Cardiac muscle cell (in vitro differentiated cells and primary cell): ENCODE measurements at places on chromosomes 16 and 17.

- H3K4me3 ChIP-seq = no peak overlapping the region
- no peaks in the 10 kb centered on the region for H3K36me3 ChIP-seq
Measured at GRCh38 chr17:36506249-36506826, 19.9 kb downstream of the ZNHIT3 start.

GRCh38 chr16:85798283-85798776 lies 1.0 kb downstream of the EMC8 start:
- no peak for DNase-seq
- H3K4me1 ChIP-seq = peaks cover 7% of the 10 kb centered on the region
- peaks cover 20% of the 10 kb centered on the region for H3K36me3 ChIP-seq
- peak overlapping the region; percentile 100 for H3K4me3 ChIP-seq
- no peaks in the 10 kb centered on the region for H3K27me3 ChIP-seq

DNA sequence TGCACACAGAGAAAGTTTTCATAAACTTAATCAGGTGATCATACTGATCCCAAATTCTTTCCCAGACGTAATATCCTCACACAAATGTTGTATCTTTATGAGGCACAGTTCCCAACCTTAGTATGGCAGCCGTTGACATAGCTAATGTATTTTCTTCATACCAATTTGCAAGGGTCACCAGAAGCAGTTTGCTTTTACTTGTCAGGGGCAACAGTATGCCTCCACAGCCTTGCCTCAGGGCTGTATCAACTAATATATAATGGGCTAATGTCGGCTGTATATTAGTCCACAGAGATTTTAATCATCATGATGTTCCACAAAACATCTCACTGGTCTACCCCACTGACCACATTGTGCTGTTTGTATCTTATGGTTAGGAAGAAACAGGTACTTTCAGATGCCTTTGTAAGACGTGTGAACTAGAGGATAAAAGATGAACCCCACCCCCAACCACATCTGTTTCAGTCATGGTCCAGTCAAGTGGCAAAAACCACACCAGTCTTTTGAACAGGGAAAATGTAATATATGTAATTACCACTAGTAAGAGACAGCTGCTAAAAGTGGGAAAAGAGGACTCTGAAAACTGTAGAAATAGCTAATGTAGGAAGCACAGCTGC lies 55.2 kb downstream of the GAN start:
- no peak overlapping the region for H3K4me3 ChIP-seq
- H3K27me3 ChIP-seq = no peaks in the 10 kb centered on the region
- H3K36me3 ChIP-seq = peaks cover 44% of the 10 kb centered on the region

DNA sequence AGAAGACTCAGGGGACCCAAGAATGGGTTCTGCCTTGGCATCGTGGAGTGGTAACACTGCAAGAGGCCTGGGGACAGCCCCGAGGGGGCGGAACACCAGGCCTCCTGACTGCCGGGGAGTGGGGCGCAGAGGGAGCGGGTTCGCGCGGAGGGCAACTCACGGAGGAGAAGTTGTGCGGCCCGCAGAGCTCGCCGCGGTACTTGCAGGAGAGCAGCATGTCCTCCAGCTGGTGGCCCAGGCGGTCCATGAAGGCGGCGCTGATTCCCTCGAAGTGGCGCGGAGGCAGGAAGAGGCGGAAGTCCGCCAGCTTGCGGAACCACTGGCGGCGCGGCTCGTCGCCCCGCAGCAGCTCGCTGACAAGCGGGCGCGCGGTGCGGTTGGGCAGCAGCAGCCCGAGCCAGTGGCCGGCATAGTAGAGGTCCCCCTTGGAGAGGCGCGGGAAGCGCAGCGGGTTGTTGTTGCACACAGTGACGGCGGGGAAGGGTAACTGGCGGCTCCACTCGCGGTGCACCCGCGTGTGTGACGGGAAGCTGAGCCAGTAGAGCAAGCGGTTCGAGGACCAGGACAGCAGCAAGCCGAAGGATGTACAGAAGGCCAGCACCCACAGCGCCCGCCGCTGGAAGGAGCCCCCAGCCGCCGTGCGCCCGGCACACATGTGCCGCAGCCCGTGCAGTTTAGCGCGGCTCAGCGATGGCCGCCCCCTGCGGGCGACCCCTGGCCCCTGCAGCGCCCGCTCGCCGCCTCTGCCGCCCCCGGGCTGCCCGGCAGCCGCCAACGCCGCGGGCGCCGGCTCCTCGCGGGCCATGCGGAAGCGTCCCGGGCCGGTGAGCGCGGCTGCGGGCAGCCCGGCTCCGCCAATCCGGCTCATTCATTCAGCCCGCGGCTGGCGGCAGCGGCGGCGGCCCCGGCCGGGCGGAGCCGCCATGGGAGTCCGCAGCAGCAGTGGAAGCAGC lies 1.6 kb downstream of the ASIC2 start:
- peaks cover 97% of the 10 kb centered on the region for H3K27me3 ChIP-seq
- H3K36me3 ChIP-seq = no peaks in the 10 kb centered on the region
- H3K27ac ChIP-seq = no peak overlapping the region

- peaks cover 16% of the 10 kb centered on the region for H3K4me1 ChIP-seq
- DNase-seq = no peak
- H3K4me3 ChIP-seq = no peak overlapping the region
- no peaks in the 10 kb centered on the region for H3K36me3 ChIP-seq
- no peak overlapping the region for H3K27ac ChIP-seq
Measured at GRCh38 chr16:9381905-9382304, 290.5 kb downstream of the HAPSTR1 start.

DNA sequence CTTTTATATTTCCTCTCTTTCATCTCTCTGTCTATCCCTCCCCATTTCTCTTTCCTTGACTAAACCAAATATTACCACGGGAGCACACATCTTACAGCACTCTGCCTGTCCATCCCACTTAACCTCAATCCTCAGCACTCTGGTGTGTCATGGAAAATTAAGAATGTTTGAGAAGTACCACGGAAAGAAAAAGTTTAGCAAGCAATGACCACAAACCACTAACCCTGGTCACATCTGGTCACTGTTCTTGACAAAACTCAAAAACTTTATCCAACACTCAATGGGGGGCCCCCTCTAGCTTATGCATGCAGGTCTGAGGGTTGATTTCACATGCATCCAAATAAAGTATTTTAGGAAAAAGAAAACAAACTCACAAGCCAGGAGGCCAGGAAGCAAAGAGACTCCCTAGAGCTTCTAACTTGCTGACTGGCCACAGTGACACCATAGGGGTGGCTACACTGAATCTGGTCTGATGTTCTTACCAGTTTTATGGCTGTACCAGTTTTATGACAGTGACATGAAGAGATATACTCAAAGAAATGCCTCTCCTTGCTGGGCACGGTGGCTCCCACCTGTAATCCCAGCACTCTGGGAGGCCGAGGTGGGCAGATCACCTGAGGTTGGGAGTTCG lies 229.2 kb downstream of the STX8 start:
- peak; percentile 76 for DNase-seq
- no peak overlapping the region for H3K27ac ChIP-seq
- H3K4me3 ChIP-seq = no peak overlapping the region
- no peaks in the 10 kb centered on the region for H3K27me3 ChIP-seq
- no peaks in the 10 kb centered on the region for H3K36me3 ChIP-seq

DNA sequence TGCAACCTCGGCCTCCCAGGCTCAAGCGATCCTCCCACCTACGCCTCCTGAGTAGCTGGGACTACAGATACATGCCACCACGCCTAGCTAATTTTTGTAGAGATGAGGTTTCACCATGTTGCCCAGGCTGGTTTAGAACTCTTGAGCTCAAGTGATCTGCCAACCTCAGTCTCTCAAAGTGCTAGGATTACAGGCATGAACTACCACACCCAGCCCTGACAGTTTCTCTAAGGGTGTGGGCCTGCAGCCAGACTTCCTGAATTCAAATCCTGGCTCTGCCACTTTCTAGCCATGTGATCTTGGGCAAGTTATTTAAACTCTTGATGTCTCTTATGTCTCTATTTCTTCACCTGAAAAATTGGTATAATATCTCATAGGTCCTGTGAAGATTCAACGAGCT lies 5.6 kb downstream of the CUEDC1 start:
- H3K36me3 ChIP-seq = no peaks in the 10 kb centered on the region
- no peak for DNase-seq
- H3K4me3 ChIP-seq = no peak overlapping the region
- no peaks in the 10 kb centered on the region for H3K27me3 ChIP-seq

- H3K27ac ChIP-seq = no peak overlapping the region
- H3K4me1 ChIP-seq = peaks cover 9% of the 10 kb centered on the region
Measured at GRCh38 chr17:31472137-31472536, 80.7 kb downstream of the RAB11FIP4 start.

DNA sequence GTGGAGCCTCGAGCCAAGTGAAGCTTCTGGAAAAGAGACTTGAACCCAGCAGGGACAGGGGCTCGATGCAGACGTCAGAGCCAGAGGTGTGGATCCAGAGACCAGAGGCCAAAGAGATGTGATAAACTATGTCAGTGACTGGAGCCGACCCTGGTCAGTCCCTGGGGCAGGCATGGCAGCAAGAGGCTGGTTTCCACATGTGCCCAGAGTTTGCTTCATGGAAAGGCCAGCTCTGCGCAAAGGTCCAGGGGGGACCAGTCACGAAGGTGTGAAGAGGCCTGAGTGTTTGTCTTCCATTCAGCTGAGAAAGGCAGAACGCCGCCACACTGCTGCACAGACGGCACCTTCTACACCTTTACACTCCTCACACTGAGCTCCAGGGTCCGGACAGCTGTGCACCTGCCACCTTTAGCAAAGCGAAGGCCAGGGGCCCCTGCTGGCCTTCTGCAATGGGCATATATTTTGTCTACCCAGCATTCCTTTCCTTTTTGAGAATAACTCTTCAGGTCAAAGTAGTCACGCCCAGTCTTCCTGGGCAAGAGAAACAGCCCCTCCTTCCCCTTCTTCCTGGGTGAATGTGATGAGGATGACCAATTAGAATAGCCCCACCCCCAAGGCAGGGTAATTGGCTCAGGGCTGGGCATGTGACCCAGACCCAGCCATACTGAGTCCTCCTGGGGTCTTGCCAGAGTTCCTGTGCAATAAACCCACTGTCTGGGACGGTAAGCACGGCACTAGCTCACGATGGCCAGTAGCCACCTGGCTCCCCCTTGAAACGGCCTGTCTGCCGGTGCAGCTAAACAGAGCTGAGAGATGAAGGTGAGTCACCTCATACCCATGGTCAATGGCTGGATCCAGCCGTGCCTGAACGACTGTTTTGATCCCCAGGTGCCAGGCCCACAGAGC lies 2.3 kb upstream of the RPH3AL start:
- H3K27me3 ChIP-seq = no peaks in the 10 kb centered on the region
- no peak overlapping the region for H3K4me3 ChIP-seq
- H3K4me1 ChIP-seq = peaks cover 25% of the 10 kb centered on the region
- DNase-seq = peak; percentile 31
- no peaks in the 10 kb centered on the region for H3K36me3 ChIP-seq
- no peak overlapping the region for H3K27ac ChIP-seq

DNA sequence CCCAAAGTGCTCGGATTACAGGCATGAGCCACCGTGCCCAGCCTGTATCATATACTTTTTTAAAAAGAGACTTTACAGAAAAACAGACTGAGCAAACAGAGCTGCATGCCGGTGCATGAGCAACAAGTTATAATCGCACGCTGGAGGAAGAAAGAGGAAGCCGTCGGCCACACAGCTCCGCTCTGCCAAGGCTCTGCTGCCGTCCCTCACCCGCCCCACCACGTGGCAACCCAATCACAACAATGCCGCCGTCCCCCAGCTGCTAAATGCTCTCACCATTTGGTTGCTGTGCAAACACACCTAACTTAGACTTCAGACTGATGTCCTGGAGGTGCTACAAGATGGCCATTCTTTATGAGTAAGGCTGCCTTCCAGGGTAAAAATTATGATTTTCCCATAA lies 83.5 kb downstream of the ADCY9 start:
- no peak overlapping the region for H3K4me3 ChIP-seq
- no peaks in the 10 kb centered on the region for H3K4me1 ChIP-seq
- no peaks in the 10 kb centered on the region for H3K27me3 ChIP-seq
- H3K36me3 ChIP-seq = no peaks in the 10 kb centered on the region
